ENCODE measurements at places on chromosomes 2 and 18.

DNA sequence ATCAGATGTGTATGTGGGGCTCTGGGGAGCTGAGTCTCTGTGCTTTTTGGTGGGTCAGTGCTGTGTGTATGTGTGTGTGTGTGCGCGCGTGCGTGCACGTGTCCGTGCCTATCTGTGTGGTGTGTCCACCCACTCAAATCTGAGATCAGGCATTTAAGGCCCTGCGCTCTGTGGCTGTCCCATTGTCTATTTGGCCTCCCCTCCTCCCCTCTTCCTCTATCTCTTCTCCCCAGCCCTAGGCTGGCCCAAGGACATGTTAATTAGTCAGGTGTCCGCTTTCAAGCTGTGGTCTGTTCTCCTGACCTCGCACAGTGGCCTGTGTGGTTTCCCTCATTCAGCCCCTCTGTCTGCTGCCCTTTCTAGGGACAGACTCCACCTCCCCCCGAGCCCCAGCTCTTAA lies 136.4 kb downstream of the DYSF start:
- no peak for DNase-seq

DNA sequence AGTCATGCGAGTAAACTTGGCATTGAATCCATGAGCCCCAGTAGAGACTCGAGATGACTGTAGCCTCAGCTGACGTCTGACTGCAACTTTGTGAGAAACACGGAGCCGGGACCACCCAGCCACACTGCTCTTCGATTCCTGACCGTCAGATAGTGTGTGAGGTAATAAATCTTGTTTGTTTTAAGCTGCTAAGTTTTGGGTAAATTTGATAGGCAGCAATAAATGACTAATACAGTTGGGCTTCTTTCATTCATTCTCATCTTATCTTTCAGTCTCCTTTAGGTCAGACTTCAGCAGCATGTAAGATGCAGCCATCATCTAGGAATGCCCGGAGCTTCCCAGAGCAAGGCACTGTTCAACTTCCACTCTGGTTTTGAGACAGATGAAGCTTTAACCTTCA lies 8.0 kb upstream of the KLHL29 start:
- no peak for DNase-seq

DNA sequence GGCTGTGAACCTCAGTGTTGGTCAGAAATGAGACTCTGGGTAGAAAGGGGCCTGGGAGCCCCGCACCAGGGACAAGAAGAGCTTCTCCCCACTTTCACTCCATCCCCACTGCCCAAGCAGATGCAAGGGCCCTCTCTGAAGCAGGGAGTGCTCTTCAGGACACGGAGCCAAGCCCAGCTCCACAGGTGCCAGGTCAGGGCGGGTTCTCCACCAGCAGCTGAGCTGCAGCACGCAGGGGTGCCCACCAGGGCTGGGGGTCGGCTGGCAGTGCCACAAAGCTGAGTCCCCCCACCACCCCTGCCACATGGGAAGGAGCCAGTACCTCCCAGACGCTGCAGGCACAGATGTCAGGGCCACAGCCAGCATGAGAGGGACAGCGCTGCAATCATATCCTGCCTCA lies 106.2 kb downstream of the INHBB start:
- DNase-seq, result no peak

DNA sequence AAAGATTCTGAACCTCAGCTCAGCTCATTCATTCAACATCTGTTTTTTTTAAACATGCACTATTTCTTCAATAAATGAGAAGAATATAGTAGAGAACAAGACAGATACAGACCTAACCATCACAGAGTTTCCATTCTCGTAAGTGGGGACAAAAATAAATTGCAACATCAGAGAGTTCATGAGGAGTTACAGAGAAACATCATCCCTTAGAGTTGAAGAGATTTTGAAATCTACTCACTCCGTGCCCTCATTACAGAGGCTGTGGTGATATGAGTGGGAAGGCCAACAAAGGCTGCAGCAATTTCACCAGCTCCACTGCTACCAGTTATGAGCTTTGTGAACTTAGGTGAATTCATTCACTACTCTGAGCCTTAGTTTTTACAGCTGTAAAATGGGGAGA lies 399.3 kb downstream of the BCL11A start:
- no peak for DNase-seq

GRCh38 chr2:114316532-114317300 lies 125.7 kb upstream of the DPP10 start:
- no peak for DNase-seq

DNA sequence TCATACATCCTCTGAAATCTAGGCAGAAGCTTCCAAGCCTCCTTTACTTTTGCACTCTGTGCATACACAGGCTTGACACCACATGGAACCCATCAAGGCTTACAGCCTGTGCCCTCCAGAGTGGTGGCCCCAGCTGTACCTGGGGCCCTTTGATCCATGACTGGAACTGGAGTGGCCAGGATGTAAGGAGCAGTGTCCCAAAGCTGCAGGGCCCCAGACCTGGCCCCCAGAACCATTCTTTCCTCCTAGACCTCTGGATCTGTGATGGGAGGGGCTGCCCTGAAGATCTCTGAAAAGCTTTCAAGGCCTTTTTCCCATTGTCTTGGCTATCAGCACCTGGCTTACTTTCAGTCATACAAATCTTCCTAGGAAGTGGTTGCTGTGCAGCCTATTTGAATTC lies 63.1 kb upstream of the NOL4 start:
- no peak for DNase-seq
